ENCODE measurements at places on chromosomes 6 and 20.
A peak's percentile ranks its signal among the peaks of the same experiment; 100 is the strongest.

DNA sequence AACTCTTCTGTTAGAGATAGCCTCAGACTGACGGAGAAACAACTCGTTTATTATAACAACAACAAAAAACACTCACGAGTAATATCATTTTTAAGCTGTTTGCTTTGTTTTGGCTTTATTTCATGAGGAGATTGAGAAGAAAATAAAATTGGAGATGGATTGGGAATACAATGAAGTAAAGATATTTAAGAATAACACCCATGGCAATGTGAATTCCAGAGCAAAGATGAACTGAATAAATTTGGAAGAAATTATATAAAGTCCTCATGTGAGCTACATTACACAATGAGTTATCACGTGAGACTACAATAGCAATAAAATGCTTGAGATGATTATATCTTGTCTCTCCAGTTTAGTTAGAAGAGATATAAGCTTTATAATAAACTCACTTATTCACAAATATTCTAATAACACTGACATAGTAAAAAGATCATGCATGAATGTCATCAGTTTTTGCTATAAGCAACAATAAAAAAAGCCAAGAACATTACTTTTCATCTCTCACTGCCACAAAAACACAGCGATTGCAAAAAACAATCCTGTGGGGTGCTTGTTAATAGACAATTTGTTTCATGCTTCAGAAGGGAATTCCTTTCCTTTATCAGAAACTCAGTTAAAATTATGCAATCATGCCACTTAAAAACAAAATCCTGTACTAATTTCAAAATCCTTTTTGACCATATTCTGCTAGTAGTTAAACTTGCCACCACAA lies 696.7 kb upstream of the MARCKS start:
- DNase-seq, result no peak

GRCh38 chr6:47126647-47127391 lies 84.7 kb upstream of the ADGRF1 start:
- no peak for DNase-seq

GRCh38 chr20:51826372-51826771 lies 24.1 kb upstream of the SALL4 start:
- DNase-seq, result no peak

DNA sequence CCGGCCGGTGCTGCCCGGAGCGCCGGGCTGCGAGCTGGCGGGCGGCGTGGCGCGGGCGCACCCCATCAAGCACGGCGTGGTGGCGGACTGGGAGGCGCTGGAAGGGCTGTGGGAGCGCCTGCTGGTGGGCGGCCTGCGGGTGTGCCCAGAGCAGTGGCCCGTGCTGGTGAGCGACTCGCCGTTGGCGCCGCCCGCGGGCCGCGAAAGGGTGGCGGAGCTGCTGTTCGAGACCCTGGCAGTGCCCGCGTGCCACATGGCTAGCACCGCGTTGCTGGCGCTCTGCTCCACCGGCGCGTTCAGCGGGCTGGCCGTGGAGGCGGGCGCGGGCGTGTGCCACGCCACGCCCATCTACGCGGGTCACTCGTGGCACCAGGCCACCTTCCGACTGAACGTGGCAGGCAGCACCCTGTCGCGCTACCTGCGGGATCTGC lies 517 bp downstream of the ACTL10 start:
- peak; percentile 39 for DNase-seq

DNA sequence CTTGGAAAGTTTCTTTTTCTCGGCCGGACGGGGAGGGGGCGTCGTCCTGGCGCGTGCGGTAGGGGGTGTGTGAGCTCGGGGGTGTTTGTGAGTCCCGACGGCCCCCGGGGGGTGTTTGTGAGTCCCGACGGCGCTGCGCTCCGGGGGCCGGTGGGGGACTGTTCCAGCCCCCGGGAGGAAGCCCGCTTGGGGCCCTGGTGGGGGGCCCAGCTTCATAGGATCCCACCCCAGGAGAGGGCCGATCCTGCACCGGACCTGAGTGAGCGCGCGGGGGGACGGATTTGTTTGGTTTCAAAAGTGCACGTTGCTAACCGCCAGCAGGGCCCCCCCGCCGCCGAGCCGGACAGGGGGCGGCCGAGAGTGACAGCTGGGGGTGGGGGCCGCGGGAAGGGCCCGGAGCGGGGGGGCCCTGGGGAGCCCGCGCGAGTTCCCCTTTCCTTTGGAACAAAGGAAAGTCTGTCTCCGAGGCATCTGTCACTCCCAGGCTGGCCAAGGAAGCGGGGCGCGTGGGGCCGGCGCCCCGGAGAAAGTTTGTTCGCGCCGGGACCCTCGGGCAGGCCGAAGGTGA lies 485 bp downstream of the TGIF2 start:
- DNase-seq, result peak; percentile 18

DNA sequence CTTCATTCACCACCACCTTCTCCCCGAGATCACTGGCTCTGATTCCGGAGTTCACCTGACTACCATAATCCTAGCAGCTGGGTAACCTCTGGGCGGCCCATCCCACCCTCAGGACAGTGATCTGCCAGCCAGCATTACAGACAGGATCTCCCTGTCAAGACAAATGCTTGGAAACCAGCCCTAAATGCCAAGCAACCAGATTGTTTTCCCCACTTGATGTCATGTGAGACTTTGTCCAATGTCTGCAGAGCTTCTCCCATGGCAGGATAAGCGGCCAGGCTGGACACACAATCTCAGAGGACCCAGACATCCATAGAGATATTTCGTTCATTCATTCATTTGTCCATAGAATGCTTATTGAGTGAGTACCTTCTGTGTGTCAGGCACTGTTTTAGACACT lies 32.5 kb downstream of the PDYN start:
- DNase-seq, result no peak

DNA sequence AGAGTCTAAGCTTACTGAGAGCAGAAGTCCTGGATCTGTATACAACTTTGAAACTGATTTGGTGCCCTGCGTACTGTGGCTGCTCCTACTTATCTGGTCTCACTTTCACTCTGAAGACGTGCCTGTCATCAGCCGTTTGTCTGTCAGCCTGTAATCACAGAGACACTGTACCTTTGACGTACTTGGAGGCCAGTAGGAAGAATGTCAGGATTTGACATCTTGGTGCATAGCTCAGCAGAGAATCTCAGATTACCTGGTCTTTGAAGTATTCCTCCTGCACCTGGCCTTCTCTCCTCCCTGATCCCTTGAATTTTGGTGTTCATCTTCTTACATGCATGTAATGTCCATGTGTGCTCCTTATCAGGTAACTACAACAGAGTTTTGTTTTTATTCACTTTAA lies 37.7 kb downstream of the DSE start:
- no peak for DNase-seq

GRCh38 chr6:161227004-161227960 lies 46.6 kb downstream of the AGPAT4 start:
- no peak for DNase-seq

DNA sequence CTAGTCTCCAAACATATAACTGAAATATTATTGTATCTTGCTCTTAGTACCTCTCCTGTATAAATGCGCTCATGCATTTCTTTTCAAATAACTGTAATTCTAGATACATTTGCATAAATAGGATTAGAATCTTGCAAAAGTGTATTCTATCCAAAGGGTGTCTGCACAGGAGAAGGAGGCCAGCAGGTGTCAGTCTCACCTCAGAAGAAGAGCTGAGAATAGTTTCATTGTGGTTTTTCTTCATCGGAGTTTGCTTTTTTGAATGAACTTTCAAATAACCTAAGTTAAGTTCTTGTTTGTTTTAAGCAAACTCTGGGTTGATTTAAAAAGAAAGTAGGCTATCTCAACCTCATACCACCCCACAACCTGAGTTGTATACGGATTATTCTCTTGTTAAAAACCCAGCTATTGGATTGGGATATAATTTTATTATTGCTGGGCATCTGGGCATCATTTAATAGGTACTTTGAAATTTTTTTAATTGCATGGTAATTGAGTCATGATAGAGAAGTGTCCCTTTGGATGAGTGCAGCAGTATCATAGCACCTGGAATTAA lies 125.0 kb upstream of the MLIP start:
- DNase-seq, result no peak

GRCh38 chr6:157488716-157489118 lies 107.7 kb downstream of the ZDHHC14 start:
- DNase-seq, result no peak

DNA sequence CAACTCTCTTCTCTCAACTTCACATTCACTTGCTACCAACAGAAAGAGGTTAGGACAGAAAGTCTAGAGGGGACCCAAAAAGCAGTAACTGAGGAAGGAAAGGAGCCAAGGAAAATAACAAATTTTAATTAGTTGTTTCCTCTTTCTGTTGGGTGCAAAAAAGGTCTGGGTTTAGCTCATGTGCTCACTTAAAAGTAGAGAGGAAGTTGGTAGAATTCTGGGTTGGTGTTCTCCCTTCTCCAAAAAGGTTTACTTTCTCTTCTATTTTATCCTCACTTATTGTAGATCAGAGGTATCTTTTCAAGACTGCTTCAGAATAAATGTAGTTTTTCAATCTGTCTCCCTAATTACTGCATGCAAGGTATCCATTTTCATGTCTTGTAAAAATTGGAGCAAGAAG lies 42.8 kb downstream of the MAP3K7 start:
- no peak for DNase-seq

- DNase-seq, result no peak
Observed at GRCh38 chr20:39108746-39109145, 146.6 kb downstream of the DHX35 start.

DNA sequence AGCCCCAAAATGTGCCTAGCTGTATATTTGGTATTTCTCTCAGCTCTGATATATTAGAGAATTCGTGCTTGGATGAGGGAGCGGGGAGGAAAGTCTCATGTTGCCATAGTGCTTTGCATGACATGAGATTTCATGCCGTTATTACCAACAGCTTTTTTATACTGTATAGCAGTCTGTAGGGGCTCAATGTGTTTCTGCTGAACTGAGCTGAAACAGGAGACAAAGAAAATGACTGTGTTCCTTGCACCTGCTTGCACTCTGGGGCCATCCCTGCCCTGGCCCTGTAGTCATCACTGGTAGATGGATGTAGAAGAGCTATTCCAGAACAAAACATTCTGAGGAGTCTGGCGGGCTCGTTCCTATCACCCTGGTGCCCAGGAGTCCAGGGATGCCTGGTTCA lies 128.0 kb upstream of the SASH1 start:
- DNase-seq, result no peak

DNA sequence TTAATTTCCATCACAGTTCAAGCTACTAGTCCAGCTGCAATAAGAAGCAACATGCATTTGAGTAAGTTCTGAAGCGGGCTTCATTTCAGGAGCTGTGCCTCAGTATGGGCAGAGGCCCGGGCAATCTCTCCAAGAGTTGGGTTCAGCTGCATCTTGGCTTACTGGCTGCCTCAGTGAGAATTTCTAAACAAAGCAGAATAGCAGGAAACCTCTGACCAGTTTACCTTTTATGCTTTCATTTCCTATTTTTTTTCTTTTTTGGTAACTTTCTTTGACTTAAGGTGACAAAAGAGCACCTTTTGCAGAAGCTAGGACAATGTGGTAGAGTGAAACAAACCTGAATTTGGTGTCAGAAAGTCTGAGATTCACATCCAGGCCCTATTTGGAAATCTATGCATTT lies 51.0 kb upstream of the FBXO30 start:
- DNase-seq, result no peak

DNA sequence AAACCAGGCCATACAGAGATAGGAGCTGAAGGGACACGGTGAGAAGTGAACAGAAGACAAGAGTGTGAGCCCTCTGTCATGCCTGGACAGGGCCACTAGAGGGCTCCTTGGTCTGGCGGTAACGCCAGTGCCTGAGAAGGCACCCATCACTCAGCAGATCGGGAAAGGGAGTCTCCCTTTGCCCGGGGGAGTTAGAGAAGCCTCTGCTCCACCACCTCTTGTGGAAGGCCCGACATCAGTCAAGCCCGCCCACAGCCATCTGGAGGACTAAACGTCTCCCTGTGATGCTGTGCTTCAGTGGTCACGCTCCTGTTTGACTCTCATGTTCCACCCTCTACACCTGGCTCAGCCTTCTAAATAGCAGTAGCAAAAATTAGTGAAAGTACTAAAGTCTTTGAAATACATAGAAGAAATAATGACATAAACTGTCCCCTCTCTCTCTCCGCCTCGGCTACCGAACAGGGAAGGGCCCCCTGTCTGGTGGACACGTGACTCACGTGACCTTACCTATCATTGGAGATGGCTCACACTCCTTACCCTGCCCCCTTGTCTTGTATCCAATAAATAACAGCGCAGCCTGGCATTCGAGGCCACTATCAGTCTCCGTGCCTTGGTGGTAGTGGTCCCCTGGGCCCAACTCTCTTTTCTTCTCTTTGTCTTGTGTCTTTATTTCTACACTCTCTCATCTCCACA lies 66.7 kb downstream of the RPP21 start:
- peak; percentile 20 for DNase-seq

DNA sequence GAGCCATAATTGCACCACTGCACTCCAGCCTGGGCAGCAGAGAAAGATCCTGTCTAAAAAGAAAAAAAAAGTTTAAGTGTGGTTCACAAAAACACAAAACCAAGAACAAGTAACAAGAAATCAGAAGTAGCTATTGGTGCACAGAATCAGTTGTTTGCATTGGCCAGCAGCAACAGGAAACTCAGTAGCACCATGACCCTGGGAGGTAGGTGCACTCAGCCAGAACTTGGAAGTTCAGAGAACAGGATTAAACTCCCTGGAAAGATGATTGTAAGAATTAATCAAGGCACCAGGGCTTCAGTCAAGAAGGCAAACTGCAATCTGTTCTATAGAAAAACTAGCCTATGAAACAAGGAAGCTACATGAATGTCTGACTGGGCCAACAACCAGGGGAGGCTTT lies 267.9 kb downstream of the COL12A1 start:
- no peak for DNase-seq

DNA sequence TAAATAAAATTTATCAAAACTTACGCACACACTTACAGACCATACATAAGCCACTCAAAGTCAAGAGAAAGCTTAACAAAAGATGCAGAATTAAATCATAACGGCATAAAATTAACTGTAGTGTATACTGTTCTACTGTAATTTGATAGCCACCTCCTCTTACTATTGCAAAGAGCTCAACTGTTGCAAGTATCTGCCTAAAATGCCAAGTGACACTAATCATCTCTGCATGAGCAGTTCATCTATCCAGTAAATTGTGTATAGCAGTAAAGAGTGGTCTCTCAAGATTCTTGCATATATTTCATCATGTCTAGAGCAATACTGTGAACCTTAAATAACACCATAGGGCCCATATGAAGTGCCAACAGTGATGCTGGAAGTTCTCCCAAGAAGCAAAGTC lies 12.3 kb downstream of the OR2H2 start:
- DNase-seq, result no peak

- DNase-seq, result no peak
Observed at GRCh38 chr6:128343706-128344105, 176.7 kb downstream of the PTPRK start.

GRCh38 chr20:19602675-19603375 lies 155.2 kb upstream of the RIN2 start:
- DNase-seq, result no peak

- DNase-seq, result no peak
Observed at GRCh38 chr20:54038961-54039360, 31.4 kb downstream of the BCAS1 start.

DNA sequence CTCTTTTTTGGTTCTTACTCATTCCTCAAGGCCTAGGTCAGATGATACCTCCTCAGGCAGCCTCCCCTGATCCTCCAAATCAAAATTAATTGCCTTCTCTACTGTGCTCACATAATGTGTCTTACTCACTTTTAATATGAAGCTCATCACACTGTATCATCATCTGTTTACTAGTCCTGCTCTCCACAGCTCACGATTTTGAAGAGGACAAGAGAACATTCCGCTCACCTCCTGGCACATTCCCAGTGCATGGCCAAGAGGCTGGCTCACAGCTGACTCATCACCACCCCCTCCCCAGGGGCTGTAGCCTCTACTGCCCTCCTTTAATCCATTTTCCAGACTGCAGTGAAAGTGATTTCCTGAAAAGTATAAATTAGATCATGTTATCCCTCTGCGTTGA lies 133.1 kb downstream of the ALDH8A1 start:
- no peak for DNase-seq

- DNase-seq, result no peak
Observed at GRCh38 chr20:49887251-49888211, 27.8 kb downstream of the SPATA2 start.
